ENCODE measurements at places on chromosomes 12 and 14.

DNA sequence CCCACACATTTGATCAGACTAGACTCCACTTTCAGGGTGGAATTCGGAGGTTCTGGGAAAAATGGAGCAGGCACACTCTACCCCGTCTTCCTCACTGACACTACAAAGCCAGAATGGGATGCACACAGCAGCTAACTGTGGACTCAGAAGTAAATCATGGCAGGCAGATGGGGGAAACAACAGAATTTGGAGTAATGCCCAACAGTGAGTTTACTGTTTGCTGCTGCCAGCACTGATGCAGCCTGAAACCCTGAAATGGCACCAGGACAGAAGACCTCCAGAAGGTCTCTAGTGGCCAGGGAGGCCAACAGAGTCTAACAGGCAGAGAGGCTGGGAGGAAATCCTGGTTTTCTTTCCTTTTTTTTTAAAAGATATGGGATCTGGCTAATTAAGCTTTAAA, 24.6 kb downstream of the KCTD10 start:
- DNase-seq = no peak

DNA sequence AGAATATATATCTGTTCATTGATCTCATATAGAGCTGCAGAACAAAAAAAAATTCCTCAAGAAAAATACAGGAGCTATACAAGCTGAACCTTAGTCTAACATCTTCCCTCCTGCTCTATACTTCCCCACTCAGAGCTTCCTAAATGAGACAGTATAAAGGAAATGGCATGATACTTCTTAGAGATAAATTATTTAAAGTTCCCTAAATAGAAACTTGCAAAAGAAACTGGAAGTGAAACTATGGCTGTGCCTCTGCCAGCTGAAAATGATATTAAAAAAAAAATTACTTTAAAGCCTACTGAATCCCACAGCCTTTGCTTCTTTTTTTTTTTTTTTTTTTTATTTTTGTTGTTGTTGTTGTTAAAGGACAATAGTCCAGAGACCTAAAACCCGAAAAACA, 11.6 kb upstream of the NEK9 start:
- no peak for DNase-seq

- DNase-seq = no peak
These were observed 72.5 kb upstream of the SRRM4 start for GRCh38 chr12:118908811-118909210.

DNA sequence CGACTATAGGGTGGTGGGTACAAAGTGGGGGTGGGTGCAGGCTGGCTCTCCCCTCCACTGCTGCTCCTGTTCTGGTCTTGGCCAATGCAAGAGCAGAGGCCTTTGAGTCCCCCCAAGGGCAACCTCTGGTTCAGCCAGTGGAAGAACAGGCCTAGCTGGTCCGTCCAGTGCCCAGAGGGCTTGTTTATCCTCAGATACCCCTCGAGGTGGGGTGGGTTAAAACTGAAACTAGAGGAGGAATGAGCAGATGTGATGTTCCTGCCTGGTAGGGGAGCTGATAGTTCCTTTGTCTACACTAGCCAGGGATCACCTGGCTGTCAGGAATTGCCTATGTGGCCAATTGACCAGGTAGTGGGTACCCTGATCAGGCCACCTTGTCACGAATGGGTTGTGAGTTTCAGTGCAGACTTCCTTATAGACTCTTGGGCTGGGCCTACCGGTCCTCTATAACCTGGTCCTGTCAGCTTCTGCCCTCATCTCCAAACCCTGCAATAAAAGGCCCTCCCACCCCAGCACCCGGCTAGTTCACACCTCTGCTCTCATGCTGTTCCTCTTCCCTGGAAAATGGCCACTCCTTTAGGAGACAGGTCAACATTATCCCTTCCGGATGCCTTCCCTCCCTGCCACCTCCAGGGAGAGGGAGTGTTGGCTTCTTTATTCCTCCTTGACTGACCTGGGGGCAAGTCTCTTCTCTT, 10.7 kb upstream of the HSP90AA1 start:
- no peak for DNase-seq

GRCh38 chr14:81771651-81772275, 238.1 kb upstream of the SEL1L start:
- DNase-seq = no peak

DNA sequence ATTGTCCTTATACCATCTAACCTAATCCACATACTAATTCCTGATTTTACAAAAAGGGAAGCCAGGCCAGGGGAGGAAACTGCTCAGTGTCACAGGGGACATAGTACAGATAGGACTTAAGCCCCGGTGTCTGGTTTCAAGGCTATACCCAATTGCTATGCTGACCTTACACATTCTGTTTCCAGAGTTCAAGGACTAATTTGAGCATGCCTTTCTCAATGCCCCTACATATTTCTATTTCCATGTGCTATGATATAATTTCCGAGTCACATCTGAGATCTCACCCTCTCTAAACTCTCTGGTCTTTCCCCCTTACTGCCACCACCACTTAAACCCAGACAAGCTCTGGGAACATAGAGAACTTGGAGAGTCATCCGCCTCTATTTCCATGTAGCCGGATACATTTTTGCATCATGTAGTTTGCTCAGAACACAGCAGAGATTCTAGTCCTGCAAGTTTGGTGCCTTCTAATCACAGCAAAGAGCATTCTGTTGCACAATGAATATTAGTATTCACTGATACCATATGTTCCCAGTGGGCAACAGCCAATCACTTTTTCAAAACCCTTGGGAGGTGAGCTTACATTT, 34.2 kb downstream of the PPM1H start:
- peak; percentile 63 for DNase-seq

- no peak for DNase-seq
These were observed 11.1 kb downstream of the ADCY6 start for GRCh38 chr12:48777501-48778400.

- no peak for DNase-seq
These were observed 969.6 kb upstream of the TMEM132C start for GRCh38 chr12:127297327-127297726.

- no peak for DNase-seq
These were observed 51.0 kb downstream of the YEATS4 start for GRCh38 chr12:69410571-69410970.

DNA sequence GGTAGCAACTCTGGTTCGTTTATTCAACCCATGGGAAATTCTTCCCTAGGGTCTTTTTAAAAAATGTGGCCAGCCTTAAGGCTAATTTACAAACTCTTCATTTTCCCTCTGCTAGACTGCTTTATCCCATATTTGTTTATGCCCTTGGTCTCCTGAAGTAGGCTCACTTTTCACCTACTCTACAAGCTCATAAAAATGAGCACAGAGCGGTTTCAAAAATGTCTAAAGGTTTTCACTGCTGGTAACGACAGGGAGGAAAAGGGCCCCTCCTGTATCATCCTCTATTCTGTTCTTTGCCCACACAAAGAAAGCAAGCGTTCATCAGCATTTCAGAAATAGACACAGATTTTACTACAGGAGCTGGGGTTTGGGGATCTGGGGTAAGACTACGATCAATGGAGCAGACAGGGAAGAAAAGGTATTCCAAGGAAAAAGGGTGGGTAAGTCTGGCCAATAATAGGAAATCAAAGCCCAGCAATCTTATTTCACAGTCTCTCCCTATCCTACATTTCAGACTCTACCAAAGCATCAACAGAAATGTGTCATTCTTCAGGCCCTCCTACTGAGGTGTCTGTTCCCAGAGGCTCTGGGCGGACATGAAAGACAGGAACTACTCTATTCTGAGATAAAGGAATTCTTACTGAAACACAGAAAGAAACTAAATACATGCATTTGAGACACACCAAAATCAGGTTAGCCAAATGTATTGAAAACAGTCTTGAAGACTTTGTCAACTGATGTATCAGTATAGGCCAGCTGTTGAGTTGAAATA, 86.4 kb downstream of the SPPL3 start:
- DNase-seq = no peak

- no peak for DNase-seq
These were observed 1092.3 kb downstream of the AACS start for GRCh38 chr12:126157575-126157966.

- DNase-seq = no peak
These were observed 3.5 kb upstream of the SENP1 start for GRCh38 chr12:48109424-48109823.

- no peak for DNase-seq
These were observed 468.3 kb downstream of the AACS start for GRCh38 chr12:125533434-125534029.

GRCh38 chr14:39228509-39229221, 5.0 kb upstream of the MIA2 start:
- DNase-seq = no peak

GRCh38 chr12:123908884-123909725, 63.5 kb downstream of the CCDC92 start:
- peak; percentile 13 for DNase-seq

GRCh38 chr14:96148631-96149030, 56.0 kb upstream of the BDKRB2 start:
- no peak for DNase-seq

DNA sequence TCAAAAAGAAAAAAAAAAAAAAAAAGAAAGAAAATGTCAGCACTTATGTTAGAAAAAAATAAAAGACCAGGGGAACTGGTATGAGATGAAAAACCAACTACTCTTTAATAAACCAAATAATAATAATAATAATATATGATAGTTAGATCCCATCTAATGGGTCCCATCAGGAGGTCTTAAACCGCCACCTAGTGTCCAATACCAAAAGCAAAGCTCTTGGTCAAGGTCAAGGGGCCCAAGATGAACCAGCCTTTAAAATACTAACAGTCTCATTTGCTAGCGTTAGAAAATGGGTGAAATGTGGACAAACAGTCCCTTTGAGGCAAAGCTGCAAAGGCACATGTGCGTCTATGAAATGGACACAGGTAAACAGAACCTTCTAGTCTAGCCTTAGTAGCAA, 12.3 kb downstream of the BRAP start:
- peak; percentile 9 for DNase-seq

- DNase-seq = peak; percentile 88
These were observed 265.5 kb downstream of the ZFP36L1 start for GRCh38 chr14:68527329-68527851.

DNA sequence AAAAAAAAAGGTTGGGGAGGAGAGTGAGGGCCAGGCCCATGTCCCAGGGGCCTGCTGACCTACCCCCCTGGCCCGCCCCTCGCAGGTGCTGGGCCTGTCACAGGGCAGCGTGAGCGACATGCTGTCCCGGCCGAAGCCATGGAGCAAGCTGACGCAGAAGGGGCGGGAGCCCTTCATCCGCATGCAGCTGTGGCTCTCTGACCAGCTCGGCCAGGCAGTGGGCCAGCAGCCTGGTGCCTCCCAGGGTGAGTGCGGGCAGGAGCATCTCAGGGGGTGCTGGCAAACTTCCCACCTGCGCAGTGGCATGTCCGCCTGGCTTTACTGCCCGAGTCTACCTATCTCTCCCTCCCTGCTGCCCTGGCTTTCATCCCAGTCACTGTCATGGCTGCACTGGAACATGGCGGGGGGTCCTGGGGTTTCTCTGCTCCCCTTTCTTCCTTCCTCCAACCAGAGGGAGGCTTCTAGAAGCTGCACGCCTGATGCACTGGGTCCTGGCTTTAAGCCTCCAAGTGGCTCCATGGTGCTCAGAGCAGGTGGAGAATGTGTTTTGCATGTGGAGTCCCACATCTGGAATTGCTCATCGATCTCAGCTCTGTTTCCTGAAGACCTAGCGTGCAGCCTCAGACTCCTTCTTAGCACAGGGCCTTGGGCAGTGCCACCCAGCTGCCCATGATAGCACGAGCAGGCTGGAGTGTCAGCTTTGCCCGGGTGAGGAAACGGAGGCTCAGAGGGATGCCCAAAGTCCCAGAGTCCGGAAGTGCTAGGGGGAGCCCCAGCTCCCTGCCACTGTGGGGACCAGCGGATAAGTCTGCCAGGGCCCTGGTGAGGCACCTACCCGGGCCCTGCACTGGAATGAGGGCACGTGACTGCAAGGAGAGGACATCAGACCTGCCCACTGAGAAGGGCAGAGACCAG, 46.3 kb downstream of the PHETA1 start:
- peak; percentile 49 for DNase-seq

DNA sequence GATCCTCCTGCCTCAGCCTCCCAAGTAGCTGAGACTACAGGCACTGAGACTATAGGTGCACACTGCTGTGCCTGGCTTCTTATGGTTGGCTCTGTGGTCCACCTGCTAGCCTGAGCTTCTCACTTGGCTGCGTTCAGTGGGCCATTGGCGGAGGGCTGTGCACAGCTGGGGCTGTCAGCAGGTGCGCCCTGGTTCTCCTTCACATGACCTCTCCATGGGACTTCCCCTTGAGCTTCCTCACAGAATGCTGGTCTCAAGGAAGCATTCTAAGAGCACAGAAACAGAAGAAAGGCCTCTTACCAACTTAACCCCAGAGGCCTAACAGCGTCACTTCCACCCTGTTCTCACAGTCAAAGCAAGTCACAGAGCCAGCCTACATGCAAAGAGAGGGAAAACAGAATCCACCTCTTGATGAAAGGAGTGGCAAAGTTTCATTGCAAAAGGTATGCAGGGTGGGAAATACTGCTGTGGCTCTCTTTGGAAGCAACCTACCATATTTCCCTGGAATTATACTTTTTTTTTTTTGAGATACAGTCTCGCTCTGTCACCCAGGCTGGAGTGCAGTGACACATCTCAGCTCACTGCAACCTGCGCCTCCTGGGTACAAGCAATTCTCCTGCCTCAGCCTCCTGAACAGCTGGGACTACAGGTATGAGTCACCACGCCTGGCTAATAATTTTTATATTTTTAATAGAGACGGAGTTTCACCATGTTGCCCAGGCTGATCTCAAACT, 9.3 kb downstream of the RILPL2 start:
- no peak for DNase-seq

DNA sequence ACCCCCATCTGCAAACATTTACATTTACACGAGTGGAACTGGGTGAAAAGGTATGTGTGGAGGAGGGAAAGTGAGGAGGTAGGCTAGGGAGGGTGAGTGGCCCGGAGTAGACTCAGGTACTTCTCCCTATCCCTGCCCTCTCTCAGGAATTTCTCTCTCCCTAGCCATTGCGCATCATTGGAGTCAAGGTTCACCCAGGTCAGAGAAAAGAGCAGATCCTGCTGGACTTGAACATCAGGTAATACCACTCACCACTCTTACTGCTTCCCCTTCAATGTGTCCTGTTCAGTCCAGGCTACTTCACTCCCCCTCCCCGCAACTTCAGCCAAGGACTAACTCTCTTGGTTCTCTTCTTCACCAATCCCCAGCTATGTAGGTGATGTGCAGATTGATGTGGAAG, 2.8 kb downstream of the ESYT1 start:
- DNase-seq = no peak

- DNase-seq = peak; percentile 26
These were observed 39.9 kb downstream of the DNAI7 start for GRCh38 chr12:25155022-25155576.

DNA sequence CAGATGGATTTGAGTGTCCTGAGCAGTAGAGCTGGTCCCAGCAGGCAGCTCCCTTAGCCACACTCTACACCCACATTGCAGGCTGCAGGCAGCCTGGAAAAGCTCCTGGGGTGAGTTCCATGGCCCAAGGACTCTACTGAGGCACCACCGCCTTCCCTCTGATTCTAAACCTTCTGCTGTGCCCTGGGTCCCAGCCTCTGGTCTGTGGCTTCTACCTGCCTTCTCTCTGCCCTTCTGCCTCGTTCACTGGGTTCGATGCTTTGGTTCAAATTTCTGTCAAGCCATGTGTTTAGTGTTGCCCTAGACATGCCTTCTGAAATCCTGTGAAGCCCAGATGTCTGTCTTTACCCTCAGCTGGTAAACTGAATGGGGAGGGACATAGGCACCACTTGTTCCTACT, 1.5 kb upstream of the FGF6 start:
- DNase-seq = no peak
